ENCODE measurements at places on chromosomes 16 and 17. TPM values are rescaled to one million over a fixed set of nuclear protein-coding genes. Genes with fewer than 3 reads are reported as not detected.

The HOXB8 gene
- 4.8 TPM for total RNA-seq

The OGFOD1 gene
- 217 TPM for total RNA-seq

The PRR14 gene
- total RNA-seq = 5.3 TPM

The GLP2R gene
- not detected for total RNA-seq

The NOXO1 gene
- not detected for total RNA-seq

The E4F1 gene
- 43.2 TPM for total RNA-seq

The C17orf100 gene
- 2.9 TPM for total RNA-seq

The NEUROD2 gene
- total RNA-seq = not detected

The OTOP2 gene
- total RNA-seq = not detected

The TBC1D3I gene
- not detected for total RNA-seq

The CEP295NL gene
- total RNA-seq = 0.67 TPM

The RAD51C gene
- 51.3 TPM for total RNA-seq

The CDT1 gene
- 9.3 TPM for total RNA-seq

The HIC1 gene
- total RNA-seq = 0.89 TPM

The HS3ST3A1 gene
- total RNA-seq = 1.2 TPM

The CLEC3A gene
- not detected for total RNA-seq

The ADAP2 gene
- not detected for total RNA-seq

The ITPRIPL2 gene
- total RNA-seq = 18.0 TPM

The ALOX12 gene
- total RNA-seq = not detected

The CCL18 gene
- total RNA-seq = not detected

The ADAD2 gene
- not detected for total RNA-seq

The CACNA1H gene
- total RNA-seq = 0.27 TPM

The LRRC46 gene
- not detected for total RNA-seq

The CYGB gene
- total RNA-seq = 14.0 TPM

The GAS2L2 gene
- total RNA-seq = not detected

The SLFN14 gene
- total RNA-seq = not detected

The FOXF1 gene
- total RNA-seq = 8.9 TPM

The CSF3 gene
- total RNA-seq = not detected

The CDRT4 gene
- total RNA-seq = 2.9 TPM

The TPSG1 gene
- 1.9 TPM for total RNA-seq

The DNAJA2 gene
- 196 TPM for total RNA-seq

The WIPF2 gene
- total RNA-seq = 7.4 TPM

The GPR179 gene
- not detected for total RNA-seq

The YBX2 gene
- 6.5 TPM for total RNA-seq

The ZPBP2 gene
- total RNA-seq = not detected

The EVPL gene
- total RNA-seq = not detected

The ITGAL gene
- not detected for total RNA-seq

The MT1A gene
- total RNA-seq = not detected

The CDRT15L2 gene
- not detected for total RNA-seq

The MYO15A gene
- not detected for total RNA-seq

The FN3K gene
- total RNA-seq = not detected

The ANKRD40CL gene
- total RNA-seq = not detected

The POLG2 gene
- total RNA-seq = 2.8 TPM

The C17orf78 gene
- not detected for total RNA-seq
